Chondrocyte (in vitro differentiated cells): ENCODE measurements at places on chromosomes 16 and 17. TPM values are rescaled to one million over a fixed set of nuclear protein-coding genes. Genes with fewer than 3 reads are reported as not detected.

CBLN1 gene
- not detected in 3 replicates for total RNA-seq

GRCh38 chr16:24988593-24989338 is 26.4 kb downstream of the ARHGAP17 start:
- DNase-seq = no peak
- peak overlapping the region; percentile 94 for H3K27ac ChIP-seq
- peaks cover 87% of the 10 kb centered on the region for H3K4me1 ChIP-seq

DNA sequence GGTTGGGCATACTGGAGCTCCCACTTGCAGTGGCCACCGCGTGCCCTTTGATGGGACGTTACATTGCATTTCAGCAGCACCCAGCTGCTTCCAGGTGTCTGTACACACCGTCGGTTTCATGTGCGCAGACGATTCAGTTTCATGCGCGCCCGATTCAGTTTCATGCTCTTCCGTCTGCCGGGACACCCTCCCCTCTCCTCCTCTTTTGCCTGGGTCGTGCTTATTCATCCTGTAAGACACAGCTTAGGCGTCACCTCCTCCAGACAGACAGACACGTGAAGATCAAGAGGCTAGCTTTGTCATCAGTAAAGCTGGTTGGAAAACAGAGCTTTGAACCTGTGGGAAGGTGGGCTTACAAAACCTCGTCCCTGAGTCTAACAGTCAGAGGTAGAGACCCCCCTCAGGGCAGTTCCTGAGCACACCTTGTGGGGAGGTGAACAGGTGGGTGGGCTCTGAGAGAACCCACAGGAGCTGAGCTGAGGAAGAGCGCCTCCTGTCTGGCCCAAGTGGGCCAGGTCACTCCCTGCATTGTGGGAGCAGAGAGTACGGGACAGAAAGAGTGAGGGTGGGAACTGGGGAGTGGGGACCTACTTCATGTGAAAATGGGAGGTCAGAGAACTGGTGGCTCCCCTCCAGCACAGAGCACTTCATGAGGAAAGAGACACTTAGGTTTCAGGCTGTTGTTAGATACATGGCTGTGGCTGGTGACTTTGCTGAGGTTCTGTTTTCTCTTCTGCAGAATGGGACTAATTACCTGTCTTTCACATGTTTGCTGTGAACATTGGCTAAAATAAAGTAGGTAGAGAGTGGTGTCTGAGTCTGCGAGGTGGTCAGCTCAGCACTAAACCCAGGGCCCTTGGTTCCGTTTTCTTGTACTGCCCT is 122.1 kb downstream of the SNX29 start:
- peaks cover 4% of the 10 kb centered on the region for H3K36me3 ChIP-seq
- H3K27me3 ChIP-seq = no peaks in the 10 kb centered on the region
- no peak for DNase-seq
- H3K4me3 ChIP-seq = no peak overlapping the region
- peaks cover 18% of the 10 kb centered on the region for H3K4me1 ChIP-seq

GRCh38 chr16:72474501-72475123 is 302.7 kb upstream of the PMFBP1 start:
- H3K4me3 ChIP-seq = no peak overlapping the region
- peak overlapping the region; percentile 86 for H3K27ac ChIP-seq
- H3K27me3 ChIP-seq = no peaks in the 10 kb centered on the region
- DNase-seq = no peak
- peaks cover 32% of the 10 kb centered on the region for H3K4me1 ChIP-seq
- no peaks in the 10 kb centered on the region for H3K36me3 ChIP-seq

DNA sequence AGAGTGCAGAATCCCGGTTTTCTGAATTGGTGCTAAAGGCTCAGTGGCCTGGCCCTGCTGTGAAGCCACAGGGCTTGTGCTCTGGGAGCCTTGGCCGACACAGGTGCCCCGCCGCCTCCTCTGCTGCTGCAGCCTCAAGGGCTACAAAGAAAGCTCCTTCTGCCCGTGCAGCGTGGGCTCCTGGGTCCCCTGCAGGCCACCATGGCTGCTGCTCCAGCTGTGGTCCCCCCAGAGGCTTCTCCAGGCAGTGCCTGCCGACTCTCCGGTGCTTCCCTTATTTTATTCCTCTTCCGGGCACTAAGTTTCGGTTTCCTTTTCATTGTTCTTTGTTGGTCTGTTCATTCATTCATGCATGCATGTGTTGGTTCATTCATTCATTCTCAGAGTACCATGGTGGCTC is 53.1 kb downstream of the CMIP start:
- no peak for DNase-seq
- H3K4me1 ChIP-seq = peaks cover 31% of the 10 kb centered on the region
- H3K36me3 ChIP-seq = peaks cover 4% of the 10 kb centered on the region
- H3K27ac ChIP-seq = no peak overlapping the region
- H3K27me3 ChIP-seq = no peaks in the 10 kb centered on the region
- no peak overlapping the region for H3K4me3 ChIP-seq

GRCh38 chr16:56780646-56781045 is 50.7 kb downstream of the NUP93 start:
- DNase-seq = no peak
- H3K27me3 ChIP-seq = no peaks in the 10 kb centered on the region
- H3K36me3 ChIP-seq = no peaks in the 10 kb centered on the region
- H3K27ac ChIP-seq = no peak overlapping the region
- H3K4me1 ChIP-seq = peaks cover 6% of the 10 kb centered on the region

PRSS27 gene
- 2.8 to 4.3 TPM (median 3.1 TPM) in 3 replicates for total RNA-seq

DNA sequence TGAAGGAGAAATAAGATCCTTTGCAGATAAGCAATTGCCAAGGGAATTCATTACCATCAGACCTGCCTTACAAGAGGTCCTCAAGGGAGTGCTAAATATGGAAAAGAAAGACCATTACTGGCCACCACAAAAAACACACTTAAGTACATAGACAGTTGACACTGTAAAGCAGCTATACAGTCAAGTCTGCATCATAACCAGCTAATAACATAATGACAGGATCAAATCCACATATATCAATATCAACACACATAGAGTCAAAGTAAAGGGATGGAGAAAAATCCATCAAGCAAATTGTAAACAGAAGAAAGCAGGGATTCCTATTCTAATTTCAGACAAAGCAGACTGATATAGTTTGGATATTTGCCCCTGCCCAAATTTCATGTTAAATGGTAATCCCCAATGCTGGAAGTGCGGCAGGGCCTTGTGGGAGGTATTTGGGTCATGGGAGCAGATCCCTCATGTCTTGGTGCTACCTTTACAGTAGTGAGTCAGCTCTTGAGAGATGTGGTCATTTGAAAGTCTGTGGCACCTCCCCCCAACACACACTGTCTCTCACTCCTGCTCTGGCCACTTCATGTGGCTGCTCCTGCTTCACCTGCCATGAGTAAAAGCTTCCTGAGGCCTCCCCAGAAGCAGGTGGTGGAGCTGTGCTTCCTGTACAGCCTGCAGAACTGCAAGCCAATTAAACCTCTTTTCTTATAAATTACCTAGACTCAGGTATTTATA is 32.8 kb downstream of the TANC2 start:
- H3K36me3 ChIP-seq = no peaks in the 10 kb centered on the region
- H3K4me3 ChIP-seq = no peak overlapping the region
- H3K4me1 ChIP-seq = peaks cover 38% of the 10 kb centered on the region
- no peak for DNase-seq
- H3K27ac ChIP-seq = peak overlapping the region; percentile 72

FSCN2 gene
- 4.1 to 6.1 TPM (median 5.3 TPM) in 3 replicates for total RNA-seq

GRCh38 chr16:3513892-3514583 is 13.2 kb downstream of the CLUAP1 start:
- no peak overlapping the region for H3K4me3 ChIP-seq
- no peaks in the 10 kb centered on the region for H3K4me1 ChIP-seq
- peaks cover 23% of the 10 kb centered on the region for H3K36me3 ChIP-seq
- DNase-seq = peak; percentile 46

DNA sequence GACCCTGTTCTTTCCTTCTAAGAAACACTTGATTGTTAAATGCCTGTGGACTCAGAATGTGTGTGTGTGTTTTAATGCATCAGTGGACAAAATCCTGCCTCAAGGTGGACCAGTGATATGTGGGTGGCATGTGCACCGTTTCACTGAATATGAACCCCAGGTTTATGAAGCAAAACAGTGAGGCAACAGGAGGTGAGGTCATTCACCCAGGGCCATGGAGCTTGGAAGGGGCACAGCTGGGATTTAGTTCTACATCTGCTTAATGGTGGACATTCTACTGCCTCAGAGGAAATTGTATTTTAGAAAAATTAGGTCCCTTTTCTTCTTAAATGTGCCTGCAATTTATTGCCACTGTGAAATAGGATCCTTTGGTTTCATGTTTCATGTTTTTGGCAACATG is 549.5 kb upstream of the EEF2KMT start:
- H3K4me1 ChIP-seq = no peaks in the 10 kb centered on the region
- no peak for DNase-seq
- H3K27me3 ChIP-seq = no peaks in the 10 kb centered on the region
- no peak overlapping the region for H3K4me3 ChIP-seq
- no peaks in the 10 kb centered on the region for H3K36me3 ChIP-seq

XYLT2 gene
- total RNA-seq = 33.5 to 34.1 TPM (median 33.7 TPM) in 3 replicates

DLX4 gene
- total RNA-seq = 0.12 TPM in 1 of 3 replicates, not detected in the others

DNA sequence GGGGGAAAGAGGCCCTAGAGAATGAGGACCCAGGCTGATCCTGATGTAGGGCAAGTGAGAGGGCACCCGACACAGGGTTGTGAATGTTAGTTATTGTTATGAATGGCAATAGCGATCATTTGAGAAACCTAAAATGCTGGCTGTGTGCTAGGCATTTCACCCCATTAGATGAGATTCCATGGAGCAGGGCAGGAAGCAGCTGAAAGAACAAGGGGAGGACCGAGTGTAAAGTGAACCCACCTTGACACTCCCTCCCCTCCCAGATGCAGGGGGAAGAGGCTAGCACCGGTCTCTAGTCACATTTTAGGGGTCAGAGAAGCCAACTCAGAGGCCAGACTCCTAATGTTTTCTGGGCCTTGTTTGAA is 553 bp upstream of the CORO6 start:
- DNase-seq = no peak
- peak overlapping the region; percentile 77 for H3K4me3 ChIP-seq
- H3K36me3 ChIP-seq = no peaks in the 10 kb centered on the region
- H3K27me3 ChIP-seq = no peaks in the 10 kb centered on the region
- H3K4me1 ChIP-seq = peaks cover 35% of the 10 kb centered on the region
- H3K27ac ChIP-seq = no peak overlapping the region

DNA sequence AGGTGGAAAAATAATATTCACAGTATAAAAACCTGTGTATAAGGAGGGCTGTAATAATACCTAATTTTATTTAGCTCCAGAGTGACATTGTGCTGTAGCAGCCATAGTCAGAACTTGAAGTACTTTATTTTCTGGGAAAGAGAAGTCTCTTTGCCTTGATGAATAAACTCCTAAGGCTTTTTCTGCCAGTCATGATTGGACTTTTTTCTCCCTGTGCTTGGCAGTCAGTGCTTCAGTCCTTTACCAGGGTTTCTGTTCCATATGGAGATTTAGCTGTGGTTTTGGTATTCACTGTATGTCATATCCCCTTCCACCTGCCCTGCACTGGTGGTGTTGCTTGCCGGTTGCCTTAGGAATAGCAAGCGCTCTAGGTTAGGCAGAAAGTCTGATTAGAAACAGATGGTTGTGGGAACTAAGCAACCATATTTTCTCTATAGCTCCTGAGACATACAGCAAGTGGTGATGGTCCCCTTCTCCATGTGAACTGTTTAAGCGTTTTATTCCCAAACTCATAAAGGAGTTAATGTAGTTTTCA is 24.7 kb downstream of the DDX42 start:
- no peaks in the 10 kb centered on the region for H3K27me3 ChIP-seq
- H3K27ac ChIP-seq = no peak overlapping the region
- H3K4me3 ChIP-seq = no peak overlapping the region

GRIN2A gene
- not detected in 3 replicates for total RNA-seq

DNA sequence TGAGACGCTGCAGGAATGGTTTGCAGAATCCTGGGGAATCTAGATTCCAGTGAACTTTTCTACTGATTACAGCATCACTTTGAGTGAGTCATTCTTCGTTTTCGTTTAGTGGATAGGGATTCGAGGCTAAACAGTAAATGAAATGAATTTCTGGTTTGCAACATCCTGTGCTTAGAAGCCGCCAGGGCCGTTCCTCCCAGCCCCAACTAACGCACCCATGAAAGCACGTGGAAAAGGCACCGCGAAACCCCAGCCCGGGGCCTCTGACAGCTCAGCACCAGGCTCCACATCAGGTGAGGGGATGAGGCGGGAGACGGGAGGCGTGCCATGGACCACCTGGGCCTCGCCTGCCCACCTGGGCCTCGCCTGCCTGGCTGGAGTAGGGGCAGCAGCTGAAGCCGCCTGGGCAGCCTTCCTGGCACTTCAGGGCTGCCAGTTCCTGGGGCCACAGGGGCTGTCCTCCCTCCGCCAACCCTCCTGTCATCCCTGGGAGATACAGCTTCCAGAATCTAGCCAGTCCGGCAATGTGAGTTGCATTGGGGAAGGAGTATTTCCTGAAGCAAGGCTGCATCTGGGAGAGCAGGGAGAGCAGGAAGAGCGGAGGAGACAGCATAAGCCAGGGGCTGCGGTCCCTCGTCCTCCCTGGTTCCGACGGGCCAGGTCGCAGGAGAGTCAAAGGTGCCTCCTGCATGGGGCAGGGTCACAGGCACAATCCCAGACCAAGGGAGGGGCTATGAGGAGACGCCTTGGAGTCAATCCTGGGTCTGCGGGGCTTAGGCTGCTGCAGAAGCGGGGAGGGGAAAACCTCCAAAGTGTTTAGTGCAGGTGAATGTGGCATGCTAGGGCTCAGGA is 78.4 kb downstream of the RPH3AL start:
- no peaks in the 10 kb centered on the region for H3K27me3 ChIP-seq
- H3K4me3 ChIP-seq = no peak overlapping the region
- peak; percentile 83 for DNase-seq

WSCD1 gene
- total RNA-seq = 3.5 to 4.4 TPM (median 4.2 TPM) in 3 replicates

NRN1L gene
- 0.57 TPM in 1 of 3 replicates, not detected in the others for total RNA-seq

DNA sequence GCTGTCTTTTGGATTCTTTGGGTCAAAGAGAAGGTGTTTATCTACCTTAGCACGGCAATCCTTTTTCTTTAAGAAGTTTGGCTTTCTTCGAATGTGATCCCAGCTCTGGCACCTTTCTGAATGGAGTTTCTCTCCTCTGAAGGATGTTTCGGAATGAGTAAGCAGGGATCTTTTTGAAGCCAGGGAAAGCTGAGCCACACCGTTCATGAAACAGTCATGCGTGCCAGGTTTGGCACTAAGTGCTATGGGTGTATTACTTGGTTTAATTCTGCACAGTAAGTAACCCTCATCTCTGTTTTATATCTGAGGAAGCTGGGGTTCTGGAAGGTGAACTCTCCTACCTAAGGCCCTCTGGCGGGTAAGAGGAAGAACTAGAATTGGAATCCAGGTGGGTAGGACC is 234.5 kb downstream of the NTN1 start:
- H3K27ac ChIP-seq = no peak overlapping the region
- no peak overlapping the region for H3K4me3 ChIP-seq
- H3K4me1 ChIP-seq = peaks cover 28% of the 10 kb centered on the region
- peaks cover 2% of the 10 kb centered on the region for H3K36me3 ChIP-seq

DNA sequence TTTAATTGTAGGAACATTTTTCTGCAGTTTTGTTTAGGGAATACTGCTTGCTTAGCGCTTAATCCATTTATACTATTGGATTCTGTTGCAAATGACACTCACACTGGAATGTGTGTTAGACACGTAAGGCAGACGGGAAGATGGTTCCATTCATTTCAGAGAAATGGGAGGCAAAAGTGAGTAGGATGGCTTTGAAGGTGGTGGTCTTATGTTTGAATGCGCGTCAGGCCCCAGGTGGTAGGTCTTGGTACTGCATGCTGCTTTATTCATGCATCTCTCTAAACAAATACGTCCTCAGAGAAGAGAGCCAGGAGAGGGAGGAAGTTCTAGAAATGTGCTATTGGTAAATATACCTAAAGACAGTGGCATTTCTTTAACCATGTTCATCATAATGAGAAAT is 997.6 kb upstream of the RBFOX1 start:
- no peaks in the 10 kb centered on the region for H3K4me1 ChIP-seq
- H3K27me3 ChIP-seq = no peaks in the 10 kb centered on the region
- no peak overlapping the region for H3K27ac ChIP-seq
